Hematopoietic multipotent progenitor cell (in vitro differentiated cells): ENCODE measurements at places on chromosomes 1 and 21.

- no peak for DNase-seq
Measured at GRCh38 chr1:212089560-212090163, 54.1 kb downstream of the DTL start.

DNA sequence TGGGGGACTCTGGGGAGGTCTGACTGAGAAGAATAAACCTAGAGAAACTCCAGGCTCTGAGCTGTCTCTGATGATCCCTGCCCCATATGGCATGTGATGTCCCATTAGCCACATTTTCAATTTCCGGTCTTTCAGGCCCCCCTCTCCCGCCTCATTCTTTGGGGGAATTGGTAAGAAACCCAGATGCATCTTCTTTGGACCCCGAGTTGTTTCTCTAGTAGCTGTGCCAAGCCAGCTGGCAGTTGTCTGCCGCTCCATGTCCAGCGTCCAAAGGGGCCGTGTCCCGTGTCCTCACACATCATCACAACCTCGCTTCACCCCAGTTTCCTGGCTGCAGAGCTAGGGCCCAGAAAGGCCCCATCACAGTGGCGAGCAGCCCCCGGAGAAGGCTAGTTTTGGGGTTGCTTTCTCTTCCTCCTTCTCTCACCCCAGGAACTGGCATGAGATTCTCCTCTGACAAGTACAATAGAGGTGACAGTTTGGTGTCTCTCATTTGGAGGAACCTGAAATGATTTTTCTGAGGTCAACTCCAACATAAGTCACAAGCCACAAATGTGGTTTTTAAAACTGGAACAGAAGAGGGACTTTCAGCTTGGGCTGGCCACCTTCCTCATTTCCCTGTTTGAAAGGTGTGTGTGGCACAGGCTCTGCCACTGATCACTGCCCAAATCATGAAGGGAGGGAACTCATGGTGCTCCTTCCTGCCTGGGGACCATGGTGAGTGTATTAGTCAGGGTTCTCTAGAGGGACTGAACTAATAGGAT lies 6.4 kb upstream of the GPR157 start:
- peak; percentile 62 for DNase-seq

GRCh38 chr1:119554183-119554582 lies 47.2 kb downstream of the HSD3B1 start:
- DNase-seq, result peak; percentile 51

DNA sequence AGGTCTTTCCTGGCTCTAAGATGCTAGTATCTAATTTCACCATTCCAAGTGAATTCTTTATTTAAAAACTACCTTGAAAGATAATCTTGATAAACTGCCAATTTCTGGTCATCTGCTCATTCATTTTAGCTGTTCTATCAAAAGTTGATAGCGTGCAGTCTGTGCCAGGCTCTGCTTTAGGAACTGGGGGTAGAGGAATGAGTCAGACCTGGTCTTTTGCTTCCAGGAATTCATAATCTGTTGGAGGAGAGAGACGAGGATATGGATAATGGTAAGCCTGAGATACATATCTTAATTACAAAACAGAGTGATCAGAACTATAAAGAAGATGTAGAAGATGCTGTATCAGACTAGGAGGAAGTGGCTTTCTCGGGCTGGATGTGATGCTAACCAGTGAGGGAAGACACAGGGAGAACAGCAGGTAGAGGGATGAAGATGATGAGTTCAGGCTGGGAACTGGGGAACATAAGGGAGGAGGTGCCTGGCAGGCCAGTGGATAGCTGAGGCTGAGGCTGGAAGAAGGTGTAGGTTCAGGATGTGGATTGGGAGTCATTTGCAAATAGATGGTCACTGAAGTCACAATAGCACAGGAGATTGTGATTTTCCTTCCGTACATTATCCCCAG lies 12.3 kb upstream of the PHC2 start:
- no peak for DNase-seq

DNA sequence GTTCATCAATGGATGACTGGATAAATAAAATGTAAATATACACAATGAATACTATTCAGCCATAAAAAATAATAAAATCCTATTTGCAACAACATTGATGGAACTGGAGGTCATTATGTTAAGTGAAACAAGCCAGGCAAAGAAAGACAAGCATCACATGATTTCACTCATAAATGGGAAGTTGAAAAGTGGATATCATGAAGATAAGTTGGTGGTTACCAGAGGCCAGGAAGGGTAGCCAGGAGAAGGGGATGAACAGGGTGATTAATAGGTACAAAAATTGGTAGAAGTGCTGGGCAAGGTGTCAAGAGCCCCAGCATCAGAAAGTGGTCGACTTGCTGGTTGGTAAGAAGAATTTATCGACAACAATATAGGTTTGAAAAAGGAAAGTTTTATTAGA lies 1.3 kb upstream of the PARK7 start:
- no peak for DNase-seq

- DNase-seq, result no peak
Measured at GRCh38 chr1:230072296-230072695, 5.3 kb downstream of the GALNT2 start.

DNA sequence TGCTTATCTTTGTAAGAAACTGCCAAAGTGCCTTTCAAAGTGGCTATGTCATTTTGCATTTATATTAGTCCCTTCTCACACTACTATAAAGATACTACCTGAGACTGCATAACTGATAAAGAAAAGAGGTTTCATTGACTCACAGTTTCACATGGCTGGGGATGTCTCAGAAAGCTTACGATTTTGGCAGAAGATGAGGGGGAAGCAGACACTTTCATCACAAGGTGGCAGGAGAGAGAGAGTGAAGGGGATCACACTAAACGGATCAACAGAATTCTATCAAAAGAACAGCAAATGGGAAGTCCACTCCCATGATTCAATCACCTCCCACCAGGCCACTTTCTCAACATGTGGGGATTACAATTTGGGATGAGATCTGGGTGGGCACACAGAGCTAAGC lies 1352.0 kb upstream of the B3GALT2 start:
- no peak for DNase-seq

DNA sequence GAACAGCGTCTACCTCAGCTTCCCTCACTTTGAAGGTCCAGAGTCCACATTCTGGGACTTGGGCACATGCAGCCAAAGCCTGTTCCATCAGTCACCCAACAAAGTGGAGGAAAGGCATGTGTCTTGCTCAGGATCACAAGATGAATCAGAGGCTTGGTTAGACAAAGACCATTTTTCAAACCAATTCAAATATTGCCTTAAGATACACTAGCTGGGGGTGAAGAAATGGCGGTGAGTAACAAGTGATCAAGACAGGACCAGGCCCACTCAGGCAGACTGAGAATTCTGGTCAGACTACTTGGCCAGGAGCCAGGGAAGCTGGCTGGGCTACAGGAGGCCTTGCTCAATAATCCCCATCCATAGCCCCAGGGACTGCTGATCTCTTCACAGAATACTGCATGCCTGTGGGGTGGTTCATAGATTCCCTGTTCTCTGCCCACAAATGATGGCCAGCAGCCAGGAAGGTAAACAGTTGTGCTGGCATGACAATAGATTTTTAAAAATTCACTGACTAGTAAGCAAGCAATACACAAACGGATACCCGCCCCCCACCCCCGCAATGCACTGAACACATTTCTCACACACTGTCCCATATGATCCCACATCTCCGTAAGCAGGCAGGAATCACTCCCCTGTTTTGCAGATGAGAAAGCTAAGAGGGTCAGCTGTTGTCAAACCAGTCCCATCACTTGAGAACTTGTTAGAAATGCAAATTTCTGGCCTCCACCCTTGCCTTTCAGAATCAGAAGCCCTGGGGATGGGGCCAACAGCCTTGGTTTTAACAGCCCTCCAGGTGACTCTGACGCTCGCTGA lies 27.2 kb downstream of the ERI3 start:
- DNase-seq, result no peak

GRCh38 chr1:95086949-95087533 lies 14.3 kb upstream of the ALG14 start:
- DNase-seq, result no peak

DNA sequence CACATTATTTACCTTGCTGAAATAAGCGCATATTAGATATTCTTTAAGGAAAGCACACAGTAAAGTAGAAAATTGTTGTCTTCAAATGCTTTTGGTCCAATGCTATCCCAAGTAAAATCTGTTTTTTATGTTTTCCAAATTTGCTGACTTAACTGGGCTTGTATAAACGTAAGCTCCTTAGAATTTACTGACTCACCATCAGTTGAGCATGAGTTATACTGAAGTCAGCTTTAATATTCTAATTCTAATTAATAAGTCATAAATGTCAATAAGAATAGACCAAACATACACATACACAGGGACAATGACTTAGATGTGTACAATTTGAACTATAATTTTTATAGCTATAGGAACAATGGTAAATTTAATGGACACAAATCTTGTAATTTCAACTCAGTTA lies 319.2 kb downstream of the TPR start:
- no peak for DNase-seq

DNA sequence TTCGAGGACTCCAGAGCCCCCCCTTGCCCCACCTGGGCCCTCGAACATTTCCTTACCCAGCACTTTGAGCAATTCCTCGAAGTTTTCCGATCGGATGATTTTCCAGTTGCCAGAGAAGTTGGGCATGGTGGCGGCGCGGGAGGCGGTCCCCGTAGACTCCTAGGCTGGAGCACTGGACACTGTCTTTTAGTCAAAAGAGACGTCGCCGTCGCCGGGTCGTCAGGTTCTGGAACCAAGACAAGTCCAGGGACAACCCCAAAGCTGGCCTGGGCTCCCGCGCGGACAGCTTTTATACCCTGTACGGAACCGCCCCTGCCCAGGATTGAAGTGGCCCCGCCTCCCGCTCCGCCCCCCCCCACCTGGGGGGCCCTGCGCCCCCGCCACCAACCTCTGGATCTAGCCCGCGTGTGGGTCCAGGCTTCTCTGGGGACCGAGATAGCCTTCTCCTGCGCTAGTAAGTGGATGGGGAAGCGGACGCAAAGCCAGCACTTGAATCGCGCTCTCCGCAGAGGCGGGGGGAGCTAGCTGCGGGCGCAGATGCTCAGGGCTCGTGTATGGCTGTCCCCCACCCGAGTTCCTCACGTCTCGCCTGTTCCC lies at the start of gene CRABP2:
Gene CRABP2, minus strand, starts transcription at position 263 of the 597 bp plus-strand sequence. Its CDS starts 137 bp downstream, at position 126.
- no peak for DNase-seq

GRCh38 chr1:42999308-42999707 lies 40.6 kb upstream of the SLC2A1 start:
- DNase-seq, result no peak

DNA sequence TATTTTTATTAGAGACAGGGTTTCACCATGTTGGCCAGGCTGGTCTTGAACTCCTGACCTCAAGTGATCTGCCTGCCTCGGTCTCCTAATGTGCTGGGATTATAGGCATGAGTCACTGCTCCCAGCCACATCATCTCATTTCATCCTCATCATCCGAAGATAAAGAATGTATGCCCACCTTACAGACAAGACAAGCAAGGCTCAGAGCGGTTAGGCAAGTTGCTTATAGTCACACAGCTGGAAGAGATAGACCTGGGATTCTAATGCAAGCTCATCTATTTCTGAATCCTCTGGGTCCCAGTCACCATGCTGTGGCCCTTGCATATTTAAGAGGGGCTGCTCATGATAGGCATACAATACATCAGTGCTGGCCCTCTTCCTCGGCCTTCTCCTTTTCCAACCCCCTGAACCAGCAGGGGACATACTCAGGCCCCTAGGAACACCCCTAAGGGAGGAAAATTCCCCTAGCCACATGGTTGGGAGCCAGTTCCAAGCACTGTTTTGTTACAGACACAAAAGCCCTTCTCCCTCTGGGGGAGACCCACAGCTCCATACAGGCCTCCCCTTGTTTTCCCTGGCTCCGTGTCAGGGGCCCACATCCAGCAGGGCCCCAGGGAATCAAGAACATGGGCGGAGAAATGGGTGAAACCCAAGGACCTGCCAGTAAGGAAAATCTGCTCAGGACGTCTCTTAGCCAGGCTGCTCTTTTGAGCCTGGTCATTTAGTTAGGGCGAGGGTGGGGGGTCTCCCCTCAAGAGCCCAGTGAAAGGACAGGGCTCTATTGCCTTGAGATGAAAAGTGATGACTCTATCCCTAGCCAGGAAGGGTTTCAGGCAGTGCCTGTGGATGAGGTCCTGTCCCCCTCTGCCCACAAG lies 6.9 kb downstream of the CSRP1 start:
- no peak for DNase-seq

DNA sequence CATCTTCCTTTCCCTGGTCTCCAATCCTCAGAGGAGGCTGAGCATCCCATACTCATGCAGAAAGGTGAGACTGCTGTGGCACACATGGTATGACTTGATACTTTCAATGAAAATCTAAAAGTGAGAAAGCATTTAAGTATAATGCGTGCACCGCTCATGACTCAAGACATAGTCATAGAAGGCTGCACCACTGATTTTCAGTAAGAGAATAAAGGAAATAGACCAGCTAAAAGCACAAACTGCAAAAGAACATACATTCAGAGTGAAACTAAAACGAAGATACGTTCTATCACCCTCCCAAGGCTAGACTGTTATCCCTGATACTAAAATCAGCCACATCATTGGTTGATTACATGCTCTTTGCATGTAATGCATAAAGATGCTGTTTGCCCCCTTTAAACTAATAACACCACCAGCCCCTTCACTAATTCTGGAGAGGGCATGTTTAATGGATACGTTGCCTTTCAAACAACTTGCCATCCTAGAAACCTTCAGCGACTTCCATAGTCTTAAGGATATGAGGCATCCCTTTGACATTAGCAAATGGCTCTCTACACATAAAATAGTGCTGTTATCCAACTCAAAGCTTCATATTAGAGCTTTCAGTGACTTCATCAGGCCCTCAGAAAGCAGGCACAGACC lies 2.1 kb downstream of the PLD5 start:
- no peak for DNase-seq

DNA sequence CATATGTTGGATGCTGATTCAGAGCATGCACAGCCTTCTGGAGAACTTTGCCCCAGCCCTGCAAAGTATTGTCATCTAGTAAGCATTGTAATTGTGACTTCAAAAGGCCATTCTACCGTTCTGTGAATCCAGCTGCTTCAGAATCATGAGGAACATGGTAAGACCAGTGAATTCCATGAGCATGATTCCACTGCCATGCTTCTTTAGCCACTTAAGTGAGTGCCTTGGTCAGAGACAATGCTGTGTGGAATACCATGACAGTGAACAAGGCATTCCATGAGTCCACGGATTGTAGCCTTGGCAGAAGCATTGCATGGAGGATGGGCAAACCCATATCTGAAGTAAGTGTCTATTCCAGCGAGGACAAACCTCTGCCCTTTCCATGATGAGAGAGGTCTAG lies 123.7 kb downstream of the S1PR1 start:
- DNase-seq, result no peak

DNA sequence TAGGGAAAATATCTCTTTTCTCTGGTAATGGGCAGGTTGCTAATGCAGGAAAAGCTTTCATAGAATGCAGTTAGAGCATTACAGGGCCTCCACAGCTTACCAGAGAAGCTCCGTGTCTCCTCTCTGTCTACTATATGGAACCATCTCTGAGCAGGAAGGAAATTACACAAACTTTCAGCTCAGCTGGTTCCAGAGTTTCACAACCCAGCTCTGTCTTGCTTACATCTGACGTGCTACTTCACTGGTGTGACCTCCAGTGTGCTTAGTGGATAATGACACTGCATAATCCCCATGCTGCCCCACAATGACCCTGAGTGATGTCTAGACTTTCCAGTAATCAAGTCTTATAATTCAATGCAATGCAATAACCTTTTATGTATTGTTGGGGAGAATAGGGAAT lies 4.3 kb upstream of the FGGY start:
- DNase-seq, result peak; percentile 88

GRCh38 chr21:28230559-28230958 lies 762.1 kb downstream of the LTN1 start:
- DNase-seq, result no peak

- no peak for DNase-seq
Measured at GRCh38 chr21:17002594-17003257, 510.1 kb upstream of the CXADR start.

- no peak for DNase-seq
Measured at GRCh38 chr1:113684153-113684541, 75.1 kb downstream of the PHTF1 start.
